ELR (cell line): ENCODE measurements at places on chromosomes 1 and 21.
A peak's percentile ranks its signal among the peaks of the same experiment; 100 is the strongest.

- no peak for DNase-seq
Observed at GRCh38 chr1:78078358-78078757, 32.6 kb downstream of the GIPC2 start.

DNA sequence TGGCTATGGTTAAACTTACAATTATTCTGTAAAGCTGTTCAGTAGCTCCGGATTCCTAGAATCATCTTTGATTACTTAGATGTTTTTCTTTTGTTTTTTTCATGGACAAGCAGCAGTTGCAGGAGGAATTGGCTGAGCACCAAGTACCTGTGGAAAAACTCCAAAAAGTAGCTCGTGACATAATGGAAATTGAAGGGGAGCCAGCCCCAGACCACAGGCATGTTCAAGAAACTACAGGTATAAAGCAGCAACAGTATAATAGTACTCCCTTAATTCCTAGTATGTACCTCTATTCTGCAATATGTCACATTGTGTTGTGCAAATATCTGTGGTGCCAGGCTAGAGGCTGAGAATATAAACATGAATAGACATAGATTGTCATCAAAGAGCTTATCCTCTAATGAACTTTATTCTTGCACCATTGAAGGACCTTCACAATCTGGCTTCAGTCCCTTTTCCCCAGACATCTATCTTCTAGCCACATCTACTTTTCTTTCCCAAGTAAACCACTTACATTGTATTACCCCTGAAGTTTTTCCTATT, 132.3 kb upstream of the BMP8A start:
- no peak for DNase-seq

DNA sequence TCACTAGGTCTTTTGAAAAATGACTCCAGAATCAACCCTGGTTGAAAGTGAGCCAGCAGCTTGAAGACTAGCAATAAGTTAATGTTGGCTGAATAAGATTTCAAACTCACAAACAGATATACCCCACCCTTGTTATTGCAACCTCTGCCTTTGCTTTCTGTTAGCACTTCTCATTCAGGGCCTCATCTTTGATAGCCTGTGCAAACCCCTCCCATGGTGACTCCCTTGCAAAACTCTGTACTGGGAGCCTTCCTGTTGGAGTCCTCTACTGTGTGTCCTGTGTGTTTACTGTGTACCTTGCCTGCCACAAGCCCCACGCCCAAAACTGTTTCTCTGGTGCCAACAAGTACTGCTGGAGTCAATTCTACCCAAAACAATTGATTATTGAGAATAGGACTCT, 50.2 kb downstream of the ZNF678 start:
- DNase-seq, result no peak

DNA sequence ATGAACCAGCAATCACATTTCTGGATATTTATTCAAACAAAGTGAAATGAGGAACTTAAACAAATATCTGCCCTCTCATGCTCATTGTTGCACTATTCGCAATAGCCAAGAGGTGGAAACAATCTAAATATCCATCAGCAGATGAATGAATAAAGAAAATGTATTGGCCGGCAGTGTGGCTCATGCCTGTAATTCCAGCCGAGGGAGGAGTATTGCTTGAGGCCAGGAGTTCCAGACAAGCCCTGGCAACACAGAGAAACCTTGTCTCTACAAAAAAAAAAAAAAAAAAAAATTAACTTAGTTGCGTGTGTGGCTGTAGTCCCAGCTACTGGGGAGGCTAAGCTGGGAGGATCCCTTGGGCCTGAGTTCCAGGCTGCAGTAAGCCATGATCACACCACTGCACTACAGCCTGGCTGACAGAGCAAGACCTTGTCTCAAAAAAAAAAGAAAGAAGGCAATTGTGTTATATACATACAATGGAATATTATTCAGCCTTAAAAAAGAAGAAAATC, 191.4 kb downstream of the AKT3 start:
- DNase-seq, result no peak

DNA sequence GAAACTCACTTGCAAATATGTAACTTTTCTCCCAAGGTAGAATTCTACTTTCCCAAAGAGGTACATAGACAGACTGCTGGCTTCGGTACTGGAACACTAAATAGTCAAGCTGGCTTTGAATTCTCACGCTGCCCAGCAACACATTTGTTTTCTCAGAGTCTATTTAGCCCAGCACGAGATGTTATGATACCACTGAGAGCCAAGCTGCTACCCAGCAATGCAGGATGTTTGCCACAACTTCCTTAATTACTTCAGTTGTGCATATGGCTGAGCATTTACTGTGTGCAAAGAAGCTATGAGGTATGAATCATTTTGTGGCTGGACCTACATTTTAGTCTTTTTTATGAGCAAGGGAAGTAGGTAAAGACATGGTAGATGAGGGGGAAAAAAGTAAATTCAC, 793.2 kb downstream of the PLA2G4A start:
- peak; percentile 68 for DNase-seq

DNA sequence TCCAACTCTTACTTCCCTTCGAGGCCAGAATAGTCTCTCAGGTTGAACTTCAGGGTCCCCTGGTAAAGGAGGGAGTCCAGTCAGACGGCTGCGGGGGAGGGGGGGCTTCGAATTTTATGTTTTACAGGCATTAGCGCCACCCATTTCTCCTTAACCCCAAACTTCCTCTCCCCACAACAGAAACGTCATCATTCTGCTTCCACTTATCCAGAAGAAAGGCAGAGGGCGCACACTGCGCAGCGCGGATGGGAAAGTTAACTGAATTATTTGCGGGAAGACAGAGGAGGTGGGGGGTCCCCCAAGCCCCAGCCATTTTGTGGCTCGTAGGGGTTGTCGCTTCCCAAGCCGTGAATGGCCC, 529 bp upstream of the PRMT2 start:
- peak; percentile 88 for DNase-seq

- DNase-seq, result no peak
Observed at GRCh38 chr1:186710696-186711095, 30.5 kb upstream of the PTGS2 start.

DNA sequence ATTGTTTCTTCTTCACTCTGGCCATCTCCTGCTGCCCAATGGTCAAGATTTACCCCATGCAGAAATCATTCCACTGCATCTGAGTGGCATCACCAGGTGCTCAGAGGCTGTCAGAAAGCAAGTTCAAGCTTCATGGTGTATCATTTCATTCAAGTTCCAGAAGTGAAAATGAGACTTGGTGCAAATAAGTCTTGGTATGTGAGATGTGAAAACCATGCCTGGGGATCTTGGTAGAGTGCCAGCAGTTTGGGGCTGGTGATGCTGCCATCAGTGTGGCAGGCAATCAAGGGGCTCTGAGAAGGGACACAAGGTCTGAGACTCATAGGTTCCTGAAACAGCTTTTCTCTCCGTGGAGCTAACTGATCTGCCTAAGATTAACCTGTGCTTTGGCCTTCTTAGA, 52.0 kb downstream of the CD2 start:
- DNase-seq, result no peak

DNA sequence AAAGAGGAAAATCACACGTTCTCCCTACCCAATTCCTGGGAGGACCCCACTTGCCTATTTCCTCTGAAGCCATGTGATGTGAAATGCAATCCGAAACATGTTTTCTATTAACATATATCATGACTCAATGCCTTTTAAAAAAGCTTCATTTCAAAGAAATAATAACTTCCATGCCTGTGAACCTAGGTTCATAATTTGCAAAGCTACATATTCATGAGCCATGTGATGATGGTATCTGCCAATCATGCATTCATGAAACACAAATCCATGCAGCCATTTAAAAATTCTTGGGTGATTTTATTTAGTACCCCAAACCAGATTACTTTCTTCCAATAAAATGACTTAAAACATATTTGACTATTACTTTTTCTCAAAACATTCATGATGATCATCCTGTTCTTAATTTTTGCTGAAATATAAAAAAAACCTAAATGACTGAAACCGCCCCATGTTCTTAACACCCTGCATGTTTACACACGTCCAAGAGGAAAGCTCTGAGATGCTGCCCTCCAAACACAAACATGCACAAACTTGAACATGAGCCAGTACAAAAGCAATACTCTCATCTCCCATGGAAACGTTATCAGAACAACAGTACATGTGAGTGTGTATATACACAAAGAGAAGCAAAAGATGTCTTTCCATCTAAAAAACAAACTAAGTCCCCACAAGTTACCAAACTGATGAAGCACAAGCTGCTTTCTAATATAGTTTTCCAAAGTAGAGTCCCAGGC, 140.1 kb downstream of the TGFBR3 start:
- no peak for DNase-seq

GRCh38 chr21:37047079-37047478, 25.8 kb downstream of the PIGP start:
- DNase-seq, result no peak

DNA sequence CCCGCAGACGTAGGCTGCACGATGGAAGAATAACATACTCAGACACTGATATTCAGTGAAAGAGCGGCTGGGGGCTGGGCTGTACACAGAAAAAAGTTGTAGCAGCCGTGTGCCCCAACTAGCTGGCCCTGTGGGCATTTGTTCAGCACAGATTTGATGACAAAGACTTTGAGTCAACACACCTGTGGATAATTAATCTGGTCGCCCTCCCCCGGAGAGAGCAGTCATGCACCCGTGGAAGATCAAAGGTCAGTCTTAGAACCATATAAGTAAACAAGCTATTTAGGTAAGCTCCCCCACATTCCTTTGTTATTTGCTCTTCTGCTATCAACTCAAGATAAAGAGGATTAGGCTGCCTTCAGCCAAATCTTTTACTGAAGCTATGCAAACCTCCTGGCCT, 148.4 kb upstream of the HMCN1 start:
- no peak for DNase-seq

DNA sequence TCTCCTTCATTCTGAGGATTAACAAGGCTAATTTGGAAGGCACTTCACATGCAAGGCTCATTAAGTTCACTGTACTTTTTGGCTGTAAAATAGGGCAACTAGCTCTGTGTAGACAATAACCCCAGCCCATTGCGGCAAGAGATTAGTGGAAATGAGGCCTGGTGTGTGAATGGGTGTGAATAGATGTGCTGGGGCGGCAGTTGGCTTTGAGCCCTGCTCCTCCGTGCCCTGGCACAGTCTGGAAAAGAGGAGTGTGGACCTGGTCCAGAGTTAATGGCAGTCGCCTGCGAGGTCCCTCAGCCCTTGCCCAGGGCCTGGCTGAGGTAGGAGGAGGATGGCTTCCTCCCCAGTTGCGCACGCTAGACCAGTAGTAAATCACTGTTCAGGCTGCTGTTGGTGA, 4.8 kb downstream of the KISS1 start:
- DNase-seq, result no peak

DNA sequence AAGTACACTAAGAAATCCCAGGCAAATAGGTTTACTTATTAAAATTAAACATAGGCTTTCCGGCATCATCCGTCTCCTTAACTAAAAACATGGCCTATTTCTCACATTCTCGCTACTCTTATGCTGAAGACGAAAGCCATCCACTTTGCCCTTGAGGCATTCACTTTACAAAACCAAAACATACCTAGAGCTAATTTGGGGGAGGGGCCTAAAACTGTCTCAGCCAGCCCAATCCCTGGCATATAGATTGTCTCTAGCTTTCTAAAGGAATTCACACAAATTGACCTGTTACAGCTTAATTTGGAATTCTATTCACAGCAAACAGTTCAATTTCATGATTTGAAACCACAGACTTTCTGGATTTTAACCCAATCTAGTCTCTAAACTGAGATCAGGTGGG, 34.8 kb downstream of the SLC35D1 start:
- no peak for DNase-seq

DNA sequence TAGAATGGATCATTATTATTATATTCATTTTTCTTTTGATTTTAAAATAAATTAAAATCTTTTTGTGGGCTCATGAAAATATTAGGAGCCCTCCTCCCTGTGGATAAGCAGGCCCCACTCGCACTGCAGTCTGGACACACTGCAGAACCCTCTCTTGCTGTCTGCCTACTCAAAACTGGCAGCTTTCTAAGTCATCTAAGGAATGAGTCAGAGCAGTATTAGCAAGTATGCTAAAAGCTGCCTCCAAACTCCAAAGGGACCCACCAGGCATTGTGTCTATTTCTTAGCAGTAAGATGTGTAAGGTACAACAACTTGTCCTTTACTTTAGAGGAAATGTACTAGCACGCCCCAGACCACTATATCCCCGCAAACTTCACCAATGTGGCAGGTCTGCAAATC, 108.8 kb downstream of the SYF2 start:
- DNase-seq, result peak; percentile 26

DNA sequence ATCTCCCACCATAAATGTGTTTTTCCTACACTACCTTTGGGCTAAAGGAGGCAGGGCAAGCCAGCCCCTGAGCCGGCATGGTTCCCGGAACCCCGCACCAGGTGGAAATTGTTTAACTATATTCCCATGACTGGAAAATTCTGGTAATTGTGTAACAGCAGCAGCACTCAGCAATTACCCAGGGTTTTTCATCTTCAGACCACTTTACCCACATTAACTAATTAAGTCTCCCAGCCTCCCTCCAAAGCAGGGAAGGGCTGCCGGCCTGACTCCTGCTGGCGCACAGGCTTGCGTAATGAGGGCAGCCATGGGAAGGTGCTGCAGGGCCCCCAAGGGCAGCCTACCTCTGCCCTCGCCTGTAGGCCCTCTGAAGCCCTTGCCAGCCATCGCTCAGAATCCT, 140.7 kb upstream of the VAMP3 start:
- no peak for DNase-seq

GRCh38 chr1:98034505-98034904, 113.7 kb upstream of the DPYD start:
- peak; percentile 54 for DNase-seq

DNA sequence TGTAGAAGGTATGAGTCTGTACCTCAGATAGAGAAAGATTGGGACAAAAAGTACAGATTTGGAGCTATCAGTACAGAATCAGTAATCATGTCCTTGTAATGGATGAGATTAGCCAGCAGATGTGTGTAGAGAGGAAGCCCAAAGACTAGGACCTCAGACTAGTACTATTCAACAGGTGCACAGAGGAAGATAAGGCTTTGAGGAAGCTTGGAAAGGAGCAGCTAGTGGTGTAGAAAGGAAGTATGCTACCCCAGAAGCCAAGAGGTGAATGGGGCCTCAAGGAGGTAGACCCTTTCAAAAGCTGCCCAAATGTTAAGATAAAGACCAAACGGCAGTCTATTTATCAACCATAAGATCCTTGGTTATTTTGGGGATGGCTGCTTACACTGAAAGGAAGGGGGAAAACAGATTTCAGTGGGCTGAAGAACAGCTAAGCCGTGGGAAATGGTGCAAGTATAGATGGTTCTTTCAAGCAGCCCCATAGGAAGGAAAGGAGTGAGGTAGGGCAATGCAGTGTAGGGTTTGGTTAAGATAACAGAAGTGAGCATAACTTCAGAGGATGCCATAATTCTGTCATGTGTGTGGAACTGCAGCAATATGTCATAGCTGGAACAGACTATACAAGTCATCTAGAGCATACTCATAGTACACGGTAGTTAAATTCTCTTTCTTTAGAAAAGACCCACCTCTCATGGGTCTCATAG, 221.7 kb downstream of the HHIPL2 start:
- no peak for DNase-seq

GRCh38 chr1:98384461-98385141, 276.9 kb upstream of the SNX7 start:
- no peak for DNase-seq

DNA sequence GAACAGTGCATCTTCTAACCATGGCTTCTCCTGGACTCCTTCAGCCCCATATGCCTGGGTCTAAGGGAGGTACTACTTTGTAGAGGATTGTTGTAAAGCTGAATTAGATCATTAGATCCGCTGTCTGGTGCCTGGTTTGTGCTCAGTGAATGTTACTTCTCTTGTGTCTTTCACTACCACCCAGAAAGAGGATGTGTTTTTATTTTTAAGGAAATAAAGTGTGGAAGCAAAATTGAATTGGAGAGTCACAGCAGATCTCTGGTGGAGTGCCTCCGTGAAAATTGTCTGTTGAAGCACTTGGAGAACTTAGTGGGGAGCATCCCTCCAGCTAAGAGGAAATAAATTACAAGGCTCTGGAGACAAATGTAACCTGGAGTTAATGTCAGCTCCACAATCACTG, 101.8 kb upstream of the ARTN start:
- no peak for DNase-seq
